ENCODE measurements at places on chromosomes 16 and 17.

DNA sequence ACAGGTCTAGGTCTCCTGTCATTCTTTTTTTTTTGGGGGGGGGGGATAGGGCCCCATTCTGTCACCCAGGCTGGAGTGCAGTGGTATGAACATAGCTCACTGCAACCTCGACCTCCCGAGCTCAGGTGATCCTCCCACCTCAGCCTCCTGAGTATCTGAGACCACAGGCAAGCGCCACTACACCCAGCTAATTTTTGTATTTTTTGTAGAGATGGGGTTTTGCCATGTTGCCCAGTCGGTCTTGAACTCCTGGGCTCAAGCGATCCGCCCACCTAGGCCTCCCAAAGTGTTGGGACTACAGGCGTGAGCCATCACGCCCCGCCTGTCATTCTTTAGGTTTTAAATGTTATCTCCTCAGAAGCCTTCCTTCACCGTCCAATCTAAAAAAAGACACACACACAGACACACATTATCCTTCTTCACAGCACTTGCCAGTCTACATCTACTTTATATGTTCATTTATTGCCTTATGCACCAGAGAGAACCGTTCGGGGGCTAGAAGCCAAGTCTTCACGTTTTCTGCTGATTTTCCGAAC, 694 bp downstream of the MRPL27 start:
- no peak for DNase-seq

GRCh38 chr16:87447323-87447722, 45.5 kb downstream of the ZCCHC14 start:
- no peak for DNase-seq

- no peak for DNase-seq
Observed at GRCh38 chr17:72588961-72589360, 468.1 kb downstream of the SOX9 start.

DNA sequence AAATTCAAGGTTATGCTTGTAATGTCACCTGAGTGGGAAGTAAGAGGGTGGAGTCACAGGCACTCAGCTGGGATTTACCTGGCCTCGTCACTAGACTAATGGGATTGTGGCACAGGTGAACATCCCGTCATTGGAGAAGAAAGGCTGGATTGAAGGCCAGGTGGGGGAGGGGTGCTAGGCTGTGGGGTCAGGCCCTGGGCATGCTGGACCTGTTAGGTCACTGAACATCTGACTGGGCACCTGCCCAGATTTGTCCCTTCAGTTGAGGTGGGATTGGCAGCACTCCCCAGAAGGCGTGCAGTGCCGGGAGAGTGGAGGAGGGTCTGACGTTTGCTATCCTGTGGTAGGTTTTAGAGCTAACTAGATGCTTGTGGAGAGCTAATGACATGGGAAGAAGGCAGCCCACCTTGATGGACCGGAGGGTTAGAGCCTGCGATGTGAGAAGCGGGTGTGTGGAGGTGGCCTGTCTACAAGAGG, 161.5 kb upstream of the ZNF267 start:
- no peak for DNase-seq

DNA sequence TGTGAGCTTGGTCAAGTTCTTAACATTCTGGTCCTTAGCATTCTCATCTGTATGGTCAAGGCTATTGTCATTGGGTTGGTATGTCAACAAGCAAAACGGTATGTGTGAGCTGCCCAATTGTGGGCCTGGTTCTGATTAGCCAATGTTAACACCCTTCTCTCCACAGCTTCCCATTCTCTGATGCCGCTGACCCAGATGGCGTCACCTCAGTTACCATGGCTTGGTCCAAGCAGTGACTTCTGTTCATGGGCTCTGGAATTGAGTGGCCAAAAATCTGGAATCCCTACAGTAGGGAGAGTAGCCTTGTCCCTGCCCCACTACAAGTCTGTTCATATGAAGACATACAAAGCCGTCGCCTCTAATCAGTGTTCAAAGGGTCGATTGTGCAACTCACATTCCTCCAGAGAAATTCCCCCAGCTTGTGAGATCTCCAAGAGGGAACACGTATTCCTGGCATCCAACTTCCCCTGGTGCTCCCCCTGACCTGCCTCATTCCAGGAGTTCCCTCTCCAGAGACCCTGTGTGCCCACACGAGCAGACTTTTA, 15.8 kb downstream of the TMEM98 start:
- DNase-seq, result no peak

GRCh38 chr16:63816276-63816675, 1305.6 kb downstream of the CDH11 start:
- no peak for DNase-seq

GRCh38 chr16:52592778-52593177, 45.8 kb upstream of the TOX3 start:
- DNase-seq, result no peak

DNA sequence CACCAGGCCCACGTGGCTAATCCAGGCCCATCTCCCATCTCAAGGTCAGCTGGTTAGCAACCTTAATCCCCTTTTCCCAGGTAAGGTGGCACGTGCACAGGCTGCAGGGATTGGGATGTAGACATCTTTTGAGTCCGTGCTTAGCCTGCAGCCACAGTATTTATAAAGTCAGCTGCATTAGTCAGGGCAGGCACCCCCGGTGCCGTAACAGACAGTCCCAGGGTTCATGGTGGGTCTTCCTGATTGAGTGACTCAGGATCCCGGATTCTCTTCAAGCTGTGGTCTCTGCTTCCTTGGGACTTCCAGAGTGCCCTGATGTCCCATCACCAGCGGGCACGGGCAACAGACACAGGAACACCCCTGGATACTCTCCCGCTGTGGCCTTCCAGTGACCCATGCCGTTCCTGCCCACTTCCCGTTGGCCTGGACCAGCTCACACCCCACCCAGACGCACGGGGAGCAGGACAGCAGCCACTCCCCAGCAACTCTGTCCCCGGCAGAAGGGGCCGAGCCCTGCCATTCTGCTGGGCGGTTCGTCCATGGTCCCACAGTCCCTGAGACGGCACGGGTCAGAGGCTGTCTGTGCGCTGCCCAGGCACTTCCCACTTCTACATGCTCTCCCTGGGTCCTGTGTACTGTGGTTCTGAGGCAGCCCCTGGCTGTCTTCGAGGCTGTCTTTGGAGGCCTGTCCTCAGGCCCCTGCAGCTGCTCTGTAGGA, 248.6 kb upstream of the GSE1 start:
- no peak for DNase-seq

- no peak for DNase-seq
Observed at GRCh38 chr17:55168958-55169687, 95.6 kb upstream of the HLF start.

- DNase-seq, result no peak
Observed at GRCh38 chr16:82580298-82580890, 46.4 kb upstream of the CDH13 start.

DNA sequence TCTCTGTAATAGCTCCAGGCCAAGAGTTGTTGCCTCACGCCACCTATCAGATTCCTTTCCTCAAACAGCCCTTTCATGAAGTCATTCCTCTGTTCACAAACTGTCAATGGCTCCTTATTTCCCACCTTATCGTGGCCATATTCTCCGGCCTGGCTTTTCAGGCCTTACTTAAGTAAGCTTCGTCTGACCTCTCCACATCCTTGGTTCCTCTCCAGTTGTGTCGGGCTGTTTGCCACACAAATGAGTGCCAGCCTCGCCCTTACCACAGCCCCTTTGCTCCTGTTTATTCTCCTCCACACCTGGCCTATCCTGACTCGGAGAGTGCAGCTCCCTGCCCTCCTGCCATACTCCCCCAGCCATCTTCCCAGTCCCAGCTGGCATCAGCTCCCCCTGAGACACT, 2.0 kb downstream of the TP53I13 start:
- no peak for DNase-seq

GRCh38 chr16:2692251-2692947, 10.1 kb downstream of the KCTD5 start:
- no peak for DNase-seq

GRCh38 chr17:43169561-43170139, 1.4 kb upstream of the NBR1 start:
- peak; percentile 47 for DNase-seq
